ENCODE measurements at places on chromosomes 6 and 20.

GRCh38 chr6:100078509-100078908 lies 84.5 kb upstream of the MCHR2 start:
- DNase-seq: no peak

DNA sequence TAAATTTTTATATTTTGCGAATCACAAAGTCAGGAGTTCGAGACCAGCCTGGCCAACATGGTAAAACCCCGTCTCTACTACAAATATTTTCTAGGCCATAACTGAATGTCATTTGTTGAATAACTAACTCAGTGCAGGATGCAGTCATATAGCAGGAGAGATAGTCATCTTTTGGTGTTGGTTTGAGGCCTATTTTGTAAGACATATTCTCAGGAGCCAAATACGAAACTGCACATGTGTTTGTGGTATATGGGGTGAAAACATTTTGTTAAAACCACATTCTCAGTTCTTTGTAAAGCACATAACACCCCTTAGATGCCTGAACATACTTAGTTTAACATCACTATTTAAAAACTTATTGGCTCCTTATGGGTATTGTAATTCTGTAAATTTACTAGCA lies 4.7 kb upstream of the ENPP5 start:
- no peak for DNase-seq

- no peak for DNase-seq
Observed at GRCh38 chr6:114080891-114081510, 110.1 kb upstream of the HDAC2 start.

DNA sequence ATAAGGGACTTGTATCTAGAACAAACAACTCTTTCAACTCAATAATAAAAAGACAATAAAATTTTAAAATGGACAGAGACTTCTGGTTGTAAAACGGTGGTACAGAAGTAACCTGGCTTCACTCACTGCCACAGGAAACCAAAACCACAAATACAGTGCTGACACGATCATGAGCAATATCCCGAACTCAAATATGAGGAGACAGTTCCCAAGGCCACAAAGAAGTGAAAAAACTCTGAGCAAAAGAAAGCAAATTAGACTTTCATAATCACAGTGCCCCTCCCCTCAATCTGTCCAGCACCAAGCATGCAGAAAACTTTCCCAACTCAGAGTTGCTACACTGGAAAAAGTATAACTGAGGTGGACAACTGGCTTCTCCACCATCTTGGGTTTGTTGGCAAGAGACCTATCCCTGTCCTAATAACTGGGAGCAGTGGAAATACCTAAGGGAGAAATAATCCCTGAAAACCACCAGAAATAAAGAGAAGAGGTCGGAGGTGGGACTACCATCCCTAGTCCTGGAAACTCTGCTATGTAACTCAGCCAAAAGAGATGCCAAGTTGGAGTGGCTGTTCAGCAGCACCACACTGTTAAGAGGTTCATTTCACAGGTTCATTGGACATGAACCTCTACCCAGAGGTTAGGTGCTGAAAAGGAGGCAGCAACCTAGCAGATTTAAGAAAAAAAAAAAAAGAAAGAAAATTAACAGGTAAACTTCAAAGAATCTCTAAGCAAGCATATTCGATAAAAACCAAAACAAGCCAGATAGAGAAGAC lies 55.5 kb downstream of the REV3L start:
- peak; percentile 19 for DNase-seq

DNA sequence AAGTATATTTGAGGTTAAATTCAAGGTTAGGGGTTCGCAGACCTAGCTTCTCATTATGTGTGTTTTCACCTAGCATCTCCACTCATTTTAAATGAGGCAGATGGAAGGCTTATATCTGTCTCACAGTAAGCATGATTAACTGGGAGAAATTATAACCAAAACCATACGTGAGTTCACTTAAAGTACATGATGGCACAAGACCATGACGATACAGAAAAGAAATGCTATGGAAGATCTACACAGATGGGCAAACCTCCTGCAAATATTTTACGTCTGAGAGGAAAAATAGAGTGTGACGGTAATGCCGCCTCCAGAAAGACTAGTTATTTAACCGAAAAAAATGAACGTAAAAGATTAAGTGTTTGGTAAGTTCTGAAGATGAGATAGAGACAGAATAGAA lies 337.8 kb downstream of the FARS2 start:
- DNase-seq: no peak

Data from GDM1 (cell line).